Activated T-cell treated with anti-CD3 and anti-CD28 coated beads, Interleukin-2, amount 50 U/mL, for 4 hours (primary cell): ENCODE measurements at places on chromosomes 4 and X.
A peak's percentile ranks its signal among the peaks of the same experiment; 100 is the strongest.

GRCh38 chr4:65589331-65589730, 81.0 kb downstream of the EPHA5 start:
- DNase-seq = no peak

- DNase-seq = no peak
Measured at GRCh38 chr4:101651778-101652177, 138.8 kb upstream of the BANK1 start.

DNA sequence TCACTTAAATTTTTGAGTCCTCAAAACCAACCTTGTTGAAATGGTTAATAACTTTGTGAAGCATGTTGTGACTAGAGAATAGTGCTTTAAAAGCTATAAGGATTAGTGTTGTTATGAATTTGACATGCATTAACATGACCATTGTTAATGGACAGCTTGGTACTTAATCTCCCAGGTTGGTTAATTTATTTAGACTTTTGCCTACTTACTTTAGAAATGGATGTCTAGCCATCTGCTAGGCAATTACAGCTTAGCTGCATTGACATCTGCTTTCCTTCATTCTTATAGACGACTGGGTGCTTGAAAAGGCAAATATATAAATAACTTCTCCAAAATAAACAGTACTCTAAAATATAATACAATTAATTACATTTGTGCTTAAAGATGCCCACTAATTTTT, 368.0 kb downstream of the CCSER1 start:
- DNase-seq = no peak

GRCh38 chr4:24164054-24164693, 274.3 kb upstream of the PPARGC1A start:
- DNase-seq = no peak

GRCh38 chr4:94156826-94157225, 50.8 kb upstream of the SMARCAD1 start:
- no peak for DNase-seq

DNA sequence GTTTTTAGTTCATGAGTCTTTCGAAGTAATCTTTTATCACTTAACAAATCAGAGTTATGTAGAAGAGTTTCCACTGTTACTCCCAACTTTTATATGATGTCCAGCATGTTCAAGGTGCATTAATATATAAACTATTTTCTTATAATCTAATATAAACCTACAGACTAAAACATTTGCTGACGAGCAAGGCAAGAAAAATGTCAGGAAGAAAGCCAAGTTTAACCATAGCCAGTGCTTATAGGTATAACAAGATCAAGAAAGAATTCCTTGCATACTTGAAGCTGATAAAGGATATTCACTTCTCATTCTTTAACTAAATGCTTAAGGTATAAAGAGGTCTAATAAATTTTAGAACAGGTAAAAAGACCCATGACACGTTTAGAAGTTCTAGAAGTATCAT, 167.7 kb downstream of the NPNT start:
- no peak for DNase-seq

- DNase-seq = peak; percentile 35
Measured at GRCh38 chrX:10106806-10107205, 50.0 kb upstream of the CLCN4 start.

GRCh38 chr4:163350672-163351071, 7.0 kb downstream of the NPY5R start:
- DNase-seq = no peak

GRCh38 chr4:15003401-15003890, 1.2 kb downstream of the CPEB2 start:
- peak; percentile 56 for DNase-seq

GRCh38 chrX:20315140-20315539, 48.4 kb upstream of the RPS6KA3 start:
- DNase-seq = no peak

GRCh38 chr4:185307136-185307950, 88.4 kb downstream of the LRP2BP start:
- no peak for DNase-seq

GRCh38 chr4:8171984-8172924, 13.6 kb upstream of the ABLIM2 start:
- DNase-seq = no peak

GRCh38 chr4:12265554-12265953, 836.9 kb upstream of the HS3ST1 start:
- no peak for DNase-seq

GRCh38 chr4:7009564-7009963, 33.6 kb upstream of the TADA2B start:
- no peak for DNase-seq

DNA sequence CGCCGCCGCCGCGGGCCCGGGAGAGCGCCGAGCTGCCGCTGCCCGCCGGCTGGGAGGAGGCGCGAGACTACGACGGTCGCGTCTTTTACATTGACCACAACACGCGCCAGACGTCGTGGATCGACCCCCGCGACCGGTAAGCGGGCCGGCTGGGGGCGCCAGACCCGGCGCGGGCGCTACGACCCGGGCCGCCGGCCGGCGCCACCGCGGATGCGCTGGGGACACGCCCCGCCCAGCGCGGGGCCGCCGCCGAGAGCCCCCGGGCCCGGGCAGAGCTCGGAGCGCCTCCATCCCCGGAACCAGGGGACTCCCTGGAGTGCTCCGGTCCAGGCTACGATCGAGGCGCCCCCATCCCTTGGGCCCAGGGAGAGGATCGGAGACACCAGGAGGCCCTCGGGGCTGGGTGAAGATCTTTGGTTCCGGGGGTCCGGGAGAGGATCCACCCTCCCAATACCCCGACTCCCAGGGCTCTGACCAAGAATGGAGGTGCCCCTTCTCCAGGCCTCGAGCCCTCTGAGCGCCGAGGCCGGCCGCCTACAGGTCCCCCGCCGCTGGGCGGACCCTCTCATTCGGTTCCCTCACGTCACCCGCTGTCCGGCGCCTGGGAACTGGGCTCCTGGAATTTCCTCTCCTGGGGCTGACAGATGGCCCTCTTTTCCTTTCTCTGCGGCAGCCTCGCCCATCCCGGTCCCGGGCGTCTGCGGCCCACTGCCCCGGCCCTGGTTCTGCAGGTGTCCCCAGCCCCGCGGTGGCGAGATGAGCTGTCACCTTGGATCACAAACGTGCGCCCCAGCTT, 48.8 kb downstream of the CLDN34 start:
- no peak for DNase-seq

- DNase-seq = no peak
Measured at GRCh38 chr4:130124066-130124465, 1028.1 kb downstream of the C4orf33 start.

DNA sequence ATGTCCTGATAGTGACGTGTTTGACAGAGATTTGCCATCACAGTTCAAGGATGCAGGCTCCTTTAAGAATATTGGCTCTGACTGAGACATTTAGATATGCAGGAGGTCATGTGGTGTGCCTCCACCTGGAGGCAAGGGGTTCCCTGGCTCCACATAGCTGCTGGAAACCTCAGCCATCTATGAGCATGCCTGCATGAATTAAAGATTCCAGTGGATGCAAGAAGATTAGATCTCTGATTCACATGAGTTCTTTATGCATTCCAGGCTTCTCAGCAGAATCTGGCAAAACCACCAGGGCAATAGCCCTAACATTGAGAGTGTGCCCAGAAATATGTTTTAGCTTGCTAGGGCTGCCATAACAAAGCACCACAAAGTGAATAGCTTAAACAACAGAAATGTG, 298.5 kb upstream of the AADAT start:
- DNase-seq = no peak

GRCh38 chrX:46642145-46642544, 68.6 kb downstream of the CHST7 start:
- no peak for DNase-seq

DNA sequence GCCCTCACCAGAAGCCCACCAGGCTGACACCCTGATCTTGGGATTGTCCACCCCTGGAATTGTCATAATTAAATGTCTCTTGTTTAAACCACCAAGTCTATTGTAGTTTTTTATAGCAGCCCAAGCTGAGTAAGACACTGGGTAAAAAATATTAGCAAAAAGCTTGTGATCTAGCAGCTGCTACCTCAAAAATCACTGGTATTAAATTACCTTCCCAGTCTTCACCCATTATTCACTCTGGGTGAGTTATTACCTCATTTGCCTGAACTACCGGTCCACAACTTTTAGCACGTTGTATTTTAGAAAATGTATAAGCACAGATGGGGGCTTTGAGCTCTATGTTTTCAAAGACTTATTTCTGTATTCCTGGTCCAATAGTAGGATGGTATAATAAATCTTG, 12.0 kb upstream of the TRIM61 start:
- DNase-seq = no peak

- no peak for DNase-seq
Measured at GRCh38 chrX:115563633-115564162, 2.7 kb downstream of the PLS3 start.

DNA sequence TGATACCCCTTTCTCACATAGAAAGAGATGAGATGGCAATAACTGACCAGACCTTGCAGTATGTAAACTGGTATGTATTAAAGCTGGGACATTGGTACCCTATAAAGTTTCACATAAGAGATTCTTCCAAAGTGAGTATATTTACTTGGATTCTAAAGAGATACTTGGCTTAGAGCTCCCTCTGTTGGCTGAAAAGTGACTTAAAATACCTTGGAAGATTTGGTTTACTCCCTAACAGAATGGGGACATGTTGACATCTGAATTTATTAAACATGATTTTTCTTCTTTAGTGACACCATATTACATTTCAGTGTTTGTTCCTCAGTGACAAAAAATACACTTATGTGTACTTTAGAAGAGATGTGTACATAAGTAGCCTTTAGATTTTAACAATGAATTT, 47.9 kb upstream of the RGN start:
- DNase-seq = no peak

DNA sequence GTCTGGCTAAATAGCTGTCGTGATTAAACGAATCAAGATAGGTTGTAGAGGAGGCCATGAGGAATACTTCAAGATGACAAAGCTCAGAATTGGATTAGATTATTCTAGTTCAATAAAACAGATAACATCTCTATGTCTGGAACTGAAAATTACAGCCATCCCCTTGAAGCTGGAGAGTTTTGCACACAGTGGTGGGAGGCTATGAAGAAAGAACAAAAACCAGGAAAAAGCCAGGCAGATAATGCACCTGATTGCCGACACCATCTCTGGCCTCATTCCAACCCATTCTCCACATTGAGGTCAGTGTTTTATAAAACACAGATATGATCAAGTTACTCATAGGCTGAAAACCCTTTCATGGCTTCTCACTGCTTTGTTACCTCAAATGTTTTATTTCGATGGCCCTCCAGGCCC, 188.3 kb downstream of the RASL11B start:
- no peak for DNase-seq

DNA sequence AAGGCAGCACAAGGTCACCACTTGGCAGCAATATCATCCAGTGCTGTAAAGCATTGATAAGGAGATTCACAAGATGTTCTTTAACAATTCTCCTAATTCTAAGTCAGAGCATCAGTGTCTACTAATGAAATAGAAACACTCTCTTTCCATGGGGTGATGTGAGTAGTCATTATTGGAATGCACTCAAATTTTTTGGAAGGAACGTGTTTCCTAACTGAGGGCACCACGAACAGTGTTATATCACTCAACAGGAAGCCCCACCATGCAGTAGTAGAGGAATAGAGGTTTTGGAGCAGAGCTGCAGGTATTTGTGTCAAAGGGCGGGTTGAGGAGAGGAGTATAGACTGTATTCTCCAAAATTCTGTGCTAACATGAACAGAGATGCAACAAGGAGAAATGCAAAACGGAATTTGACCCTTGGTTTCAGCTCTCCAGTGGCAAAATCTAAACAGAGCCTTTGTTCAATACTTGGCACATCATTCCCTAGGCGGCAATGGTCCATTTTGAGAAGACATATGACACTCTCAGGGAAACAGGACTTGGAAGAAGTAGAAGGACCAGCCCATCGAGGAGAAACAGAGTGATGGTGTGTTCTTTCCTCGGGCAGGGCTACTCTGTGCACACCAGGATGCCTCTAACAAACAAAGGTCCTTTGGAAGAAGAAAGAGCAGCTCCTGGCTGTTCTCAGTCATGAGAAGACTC, 98.9 kb downstream of the CPEB2 start:
- no peak for DNase-seq

- DNase-seq = no peak
Measured at GRCh38 chrX:14409341-14409740, 120.0 kb upstream of the GLRA2 start.
